ENCODE measurements at places on chromosomes 2 and 18. TPM values are rescaled to one million over a fixed set of nuclear protein-coding genes. Genes with fewer than 3 reads are reported as not detected.

CNDP1 gene
- not detected for total RNA-seq

ABHD1 gene
- not detected for total RNA-seq

IL36G gene
- total RNA-seq: not detected

SERPINB11 gene
- total RNA-seq: not detected

DES gene
- total RNA-seq: not detected
